ENCODE measurements at places on chromosomes 1 and 21. TPM values are rescaled to one million over a fixed set of nuclear protein-coding genes. Genes with fewer than 3 reads are reported as not detected.

The CENPS gene
- polyA plus RNA-seq, result 30.8 TPM

The PSRC1 gene
- polyA plus RNA-seq, result 24.0 TPM

The FCGR1A gene
- polyA plus RNA-seq, result not detected

The C8A gene
- not detected for polyA plus RNA-seq

The LCK gene
- 0.91 TPM for polyA plus RNA-seq

The CFAP45 gene
- polyA plus RNA-seq, result 1.1 TPM

The DNASE2B gene
- polyA plus RNA-seq, result not detected

The ESRRG gene
- 0.01 TPM for polyA plus RNA-seq
